ENCODE measurements at places on chromosomes 5 and 9. TPM values are rescaled to one million over a fixed set of nuclear protein-coding genes. Genes with fewer than 3 reads are reported as not detected.

- no peak for DNase-seq
These were observed 29.7 kb upstream of the CSNK1G3 start for GRCh38 chr5:123482258-123482657.

Gene IRX1
- polyA plus RNA-seq, result 35.6 TPM

DNA sequence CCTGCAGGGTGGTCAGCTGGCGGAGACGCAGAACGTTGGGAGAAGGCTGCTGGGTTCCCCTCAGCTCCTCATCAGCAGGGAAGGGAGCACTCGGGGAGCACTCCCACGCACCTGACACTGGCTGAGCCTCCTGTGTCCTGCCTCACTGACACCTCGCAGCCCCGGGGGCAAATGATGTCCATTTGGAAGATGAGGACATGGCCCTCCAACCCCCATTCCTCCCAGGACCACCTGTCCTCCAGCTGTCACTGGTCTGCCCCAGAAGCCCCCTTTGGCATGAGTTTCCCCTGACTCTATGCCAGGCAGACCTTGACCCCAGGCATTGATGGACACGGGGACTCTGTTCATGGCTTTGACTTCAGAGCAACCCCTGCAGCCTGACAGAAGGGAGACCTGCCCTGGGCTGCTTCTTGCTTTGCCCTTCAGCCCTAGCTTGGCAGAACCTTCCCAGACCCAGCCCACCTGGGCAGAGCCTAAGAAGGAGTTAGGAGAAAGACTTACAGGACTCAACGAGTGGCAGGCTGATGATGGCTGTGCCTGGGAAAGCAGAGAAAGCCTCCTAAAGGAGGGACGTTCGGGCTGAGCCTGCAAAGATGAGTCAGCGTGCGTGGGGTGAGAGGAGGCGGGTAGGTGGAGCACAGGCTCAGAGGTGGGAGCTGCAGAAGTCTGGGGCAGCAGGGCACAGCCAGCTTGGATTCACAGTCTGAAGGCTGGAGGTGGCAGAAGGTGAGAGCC lies 90.6 kb downstream of the LMX1B start:
- DNase-seq, result no peak

DNA sequence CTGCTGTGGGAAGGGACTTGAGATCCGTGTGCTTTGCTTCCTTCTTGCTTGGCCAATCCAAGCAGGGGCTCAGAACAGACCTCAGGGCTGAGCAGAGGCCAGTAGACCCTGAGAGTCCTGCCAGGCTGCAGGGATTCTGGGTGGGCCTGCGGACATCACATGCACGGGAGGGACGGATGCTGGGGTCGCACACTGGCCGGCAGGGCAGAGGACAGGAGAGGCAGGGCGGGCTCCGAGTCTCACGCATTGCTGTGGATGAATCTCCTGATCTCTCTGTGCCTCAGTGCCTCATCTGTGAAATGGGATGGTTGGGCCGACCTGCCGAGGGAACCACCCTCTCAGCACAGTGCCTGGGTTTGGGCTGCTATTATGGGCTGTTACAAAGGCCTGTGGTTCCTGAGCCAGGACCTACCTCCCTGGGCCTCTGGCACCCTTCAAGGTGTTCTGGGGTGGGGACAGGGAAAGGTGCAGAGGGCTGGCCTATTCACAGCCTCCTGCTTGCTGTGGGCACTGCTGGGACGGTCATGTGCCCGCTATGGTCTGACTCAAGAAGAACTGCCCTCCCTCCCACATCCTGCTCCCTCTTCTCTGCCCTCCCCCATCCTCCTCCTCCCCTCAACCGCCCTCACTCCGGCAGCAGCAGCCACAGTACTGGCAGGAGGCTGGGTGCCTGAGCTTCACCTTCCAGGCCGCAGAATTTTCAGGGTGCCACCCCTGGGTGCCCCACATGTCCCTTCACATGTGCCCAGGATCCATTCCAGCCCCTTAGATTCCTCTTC lies 43.3 kb downstream of the NCS1 start:
- DNase-seq, result no peak

Gene AIF1L
- 490 TPM for polyA plus RNA-seq

GRCh38 chr9:27771803-27772545 lies 198.7 kb upstream of the C9orf72 start:
- peak; percentile 40 for DNase-seq

GRCh38 chr5:64637837-64638443 lies 52.4 kb upstream of the SHISAL2B start:
- no peak for DNase-seq

GRCh38 chr5:150734579-150735384 lies 24.0 kb downstream of the DCTN4 start:
- DNase-seq, result no peak

- DNase-seq, result peak; percentile 64
These were observed 74.4 kb downstream of the SLC28A3 start for GRCh38 chr9:84266087-84266561.
